Chondrocyte (in vitro differentiated cells): ENCODE measurements at places on chromosomes 5 and 9. TPM values are rescaled to one million over a fixed set of nuclear protein-coding genes. Genes with fewer than 3 reads are reported as not detected.

Gene HMMR
- total RNA-seq, result 3.7 to 4.2 TPM (median 3.9 TPM) in 3 replicates

Gene PELO
- 133 to 154 TPM (median 134 TPM) in 3 replicates for total RNA-seq

Gene PCDHGA2
- total RNA-seq, result 0.19 to 0.30 TPM (median 0.23 TPM) in 3 replicates

Gene CACFD1
- total RNA-seq, result 14.4 to 22.3 TPM (median 18.8 TPM) in 3 replicates

Gene PPP2CA
- total RNA-seq, result 109 to 113 TPM (median 113 TPM) in 3 replicates

Gene CD72
- 0.51 to 1.1 TPM (median 1.1 TPM) in 3 replicates for total RNA-seq

Gene CERT1
- total RNA-seq, result 28.8 to 36.5 TPM (median 36.2 TPM) in 3 replicates

Gene ZDHHC11B
- total RNA-seq, result 0.17 TPM in 1 of 3 replicates, not detected in the others

Gene NR6A1
- total RNA-seq, result 0.39 to 0.77 TPM (median 0.56 TPM) in 3 replicates

Gene PCDHA1
- total RNA-seq, result not detected in 3 replicates

Gene FOXD4L3
- 0.41 TPM in 1 of 3 replicates, not detected in the others for total RNA-seq

DNA sequence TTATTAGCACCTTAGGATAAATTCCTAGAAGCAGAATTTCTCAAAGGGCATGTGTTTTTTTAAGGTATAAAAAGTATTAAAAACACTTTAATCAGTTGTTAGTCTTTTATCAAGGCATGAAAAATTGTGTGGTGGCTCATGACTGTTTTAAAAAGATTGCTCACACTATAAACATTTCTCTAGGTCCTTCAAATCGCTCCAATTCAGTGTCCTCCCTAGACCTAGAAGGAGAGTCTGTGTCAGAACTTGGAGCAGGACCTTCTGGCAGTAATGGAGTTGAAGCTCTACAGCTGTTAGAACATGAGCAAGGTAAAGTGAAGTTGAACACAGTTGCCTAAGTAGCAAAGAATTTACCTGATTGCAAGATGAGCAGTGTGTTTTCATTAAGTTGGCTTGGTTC lies 62.0 kb downstream of the GAPVD1 start:
- H3K36me3 ChIP-seq, result peaks cover 19% of the 10 kb centered on the region
- no peak overlapping the region for H3K27ac ChIP-seq
- H3K4me1 ChIP-seq, result no peaks in the 10 kb centered on the region
- DNase-seq, result no peak

- peaks cover 37% of the 10 kb centered on the region for H3K4me1 ChIP-seq
- no peak for DNase-seq
These were observed 3.8 kb upstream of the GGTA1 start for GRCh38 chr9:121503444-121503843.

GRCh38 chr9:89137542-89138462 lies 40.8 kb downstream of the SHC3 start:
- H3K27me3 ChIP-seq, result no peaks in the 10 kb centered on the region
- H3K27ac ChIP-seq, result peak overlapping the region; percentile 93
- DNase-seq, result no peak
- no peak overlapping the region for H3K4me3 ChIP-seq
- H3K4me1 ChIP-seq, result peaks cover 20% of the 10 kb centered on the region
- H3K36me3 ChIP-seq, result no peaks in the 10 kb centered on the region

DNA sequence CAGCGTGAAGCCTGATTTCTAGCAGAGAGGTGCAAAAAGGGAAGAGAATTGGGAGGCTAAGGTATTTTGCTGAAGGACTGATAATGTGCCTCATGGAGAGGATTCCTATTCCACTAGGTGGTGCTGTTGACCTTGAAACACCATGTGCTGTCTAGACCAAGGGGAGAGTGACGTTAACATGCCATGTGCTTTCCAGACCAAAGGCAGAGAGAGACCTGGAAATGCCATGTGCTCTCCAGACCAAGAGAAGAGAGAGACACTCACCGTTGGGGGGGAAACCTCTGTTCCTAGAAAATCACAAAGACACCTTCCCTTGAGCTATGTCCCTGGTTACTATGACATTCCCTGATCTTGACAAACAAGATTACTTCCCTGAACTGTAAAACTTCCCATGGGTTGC lies 286.0 kb upstream of the TUSC1 start:
- no peak overlapping the region for H3K4me3 ChIP-seq
- no peaks in the 10 kb centered on the region for H3K36me3 ChIP-seq
- no peaks in the 10 kb centered on the region for H3K27me3 ChIP-seq
- DNase-seq, result no peak
- no peak overlapping the region for H3K27ac ChIP-seq
- peaks cover 3% of the 10 kb centered on the region for H3K4me1 ChIP-seq

DNA sequence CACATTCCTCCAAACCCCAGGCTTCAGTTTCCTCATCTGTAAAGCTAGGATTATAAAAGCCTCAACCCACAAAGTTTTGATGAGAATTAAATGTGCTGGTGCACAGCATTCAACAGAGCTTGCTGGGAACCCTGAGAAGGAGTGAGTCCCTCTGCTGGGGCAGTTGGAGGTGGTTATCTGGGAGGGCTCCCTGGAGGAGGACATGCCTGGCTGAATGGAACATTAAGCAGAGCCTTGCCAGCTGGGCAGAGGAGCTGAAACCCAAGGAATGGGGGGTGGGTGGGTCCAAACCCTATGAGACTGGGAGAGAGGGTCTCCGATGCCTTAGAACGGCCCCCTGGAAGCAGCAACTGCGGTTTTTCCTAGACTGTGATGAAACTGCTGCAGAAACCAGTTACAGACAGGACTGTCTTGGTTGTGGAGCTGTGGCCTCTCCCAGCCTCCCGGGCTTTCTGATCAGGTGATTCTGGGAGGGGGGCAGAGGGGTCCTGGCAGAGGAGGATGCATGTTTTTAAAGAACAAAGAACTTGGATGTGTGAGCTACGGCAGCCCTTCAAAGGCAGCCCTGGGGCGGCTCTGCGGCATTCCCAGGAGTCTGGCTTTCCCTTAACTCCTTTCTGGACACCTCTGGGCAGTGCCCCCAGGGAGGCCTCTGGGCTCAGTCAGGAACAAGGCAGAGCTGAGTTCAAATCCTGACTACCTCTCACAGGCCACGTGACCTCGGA lies 20.8 kb downstream of the FIBCD1 start:
- no peak overlapping the region for H3K4me3 ChIP-seq
- DNase-seq, result no peak
- peaks cover 4% of the 10 kb centered on the region for H3K36me3 ChIP-seq
- peaks cover 1% of the 10 kb centered on the region for H3K4me1 ChIP-seq
- no peak overlapping the region for H3K27ac ChIP-seq
- H3K27me3 ChIP-seq, result peaks cover 5% of the 10 kb centered on the region

GRCh38 chr5:78997090-78997489 lies 12.0 kb upstream of the ARSB start:
- no peak overlapping the region for H3K27ac ChIP-seq
- DNase-seq, result no peak
- H3K27me3 ChIP-seq, result no peaks in the 10 kb centered on the region
- H3K4me3 ChIP-seq, result no peak overlapping the region
- peaks cover 24% of the 10 kb centered on the region for H3K4me1 ChIP-seq

DNA sequence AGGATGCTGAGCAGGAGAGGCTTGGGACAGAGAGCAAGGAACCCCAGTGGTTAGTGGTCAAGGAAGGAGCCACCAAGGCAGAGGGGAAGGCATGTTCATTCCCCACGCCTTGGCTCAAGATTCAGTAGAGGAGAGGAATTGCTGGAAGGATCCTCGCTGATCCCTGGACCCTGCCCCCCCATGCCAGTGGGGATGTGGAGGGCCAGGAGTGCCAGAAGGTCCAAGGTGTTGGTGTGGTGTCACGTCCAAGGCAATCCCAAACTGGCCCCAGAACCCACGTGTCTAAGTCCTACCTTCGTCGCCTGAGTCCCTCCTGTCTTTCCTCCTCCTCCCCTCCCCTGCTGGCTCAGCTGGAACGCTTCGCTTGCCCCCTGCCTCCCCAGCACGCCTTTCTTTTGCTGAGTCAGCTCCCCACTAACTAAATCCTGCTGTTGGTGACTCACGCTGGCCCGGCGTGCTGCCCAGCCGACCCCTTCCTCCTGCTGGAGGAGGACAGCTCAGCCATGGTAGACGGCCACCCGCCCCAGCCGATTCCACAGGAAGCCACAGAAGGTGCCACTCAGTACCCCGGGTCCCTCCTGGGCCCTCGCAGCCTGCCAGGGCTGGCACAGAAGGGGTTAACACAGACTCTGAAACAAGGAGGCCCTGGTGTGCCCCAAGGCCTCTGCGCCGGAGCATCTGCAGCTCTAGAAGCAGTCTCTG lies 37.6 kb upstream of the ORM1 start:
- H3K27me3 ChIP-seq, result no peaks in the 10 kb centered on the region
- H3K36me3 ChIP-seq, result peaks cover 15% of the 10 kb centered on the region
- peak overlapping the region; percentile 87 for H3K27ac ChIP-seq
- DNase-seq, result peak; percentile 94
- peaks cover 54% of the 10 kb centered on the region for H3K4me1 ChIP-seq

- DNase-seq, result no peak
- peak overlapping the region; percentile 94 for H3K27ac ChIP-seq
- no peaks in the 10 kb centered on the region for H3K36me3 ChIP-seq
- H3K4me3 ChIP-seq, result no peak overlapping the region
These were observed 78.5 kb downstream of the ZNF618 start for GRCh38 chr9:113954591-113954990.

GRCh38 chr5:170752257-170753215 lies 31.0 kb upstream of the GABRP start:
- peaks cover 6% of the 10 kb centered on the region for H3K27me3 ChIP-seq
- peaks cover 35% of the 10 kb centered on the region for H3K4me1 ChIP-seq
- no peak overlapping the region for H3K27ac ChIP-seq
- H3K4me3 ChIP-seq, result no peak overlapping the region
- H3K36me3 ChIP-seq, result no peaks in the 10 kb centered on the region

GRCh38 chr9:109729513-109729912 lies 50.5 kb upstream of the PALM2AKAP2 start:
- no peaks in the 10 kb centered on the region for H3K27me3 ChIP-seq
- no peak for DNase-seq
- H3K4me3 ChIP-seq, result no peak overlapping the region
- no peaks in the 10 kb centered on the region for H3K36me3 ChIP-seq
- peaks cover 32% of the 10 kb centered on the region for H3K4me1 ChIP-seq

DNA sequence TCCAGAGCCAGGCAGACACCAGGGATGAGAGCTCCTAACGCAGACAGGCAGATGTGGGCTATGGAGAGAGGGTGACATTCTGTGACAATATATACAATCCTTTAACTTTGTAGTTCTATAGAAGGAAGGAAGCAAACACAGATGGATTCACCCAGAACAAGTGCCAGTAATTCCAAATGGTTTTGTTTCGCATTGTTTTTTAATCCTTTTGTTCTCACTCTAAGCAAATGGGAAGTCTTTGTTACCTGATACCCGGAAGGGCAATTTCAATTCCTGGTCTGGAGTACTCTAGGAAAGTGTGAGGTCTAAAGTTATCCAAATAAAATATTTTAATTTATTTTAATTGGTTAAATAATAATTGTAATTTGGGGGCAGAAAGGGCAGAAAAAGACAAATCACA lies 2.5 kb downstream of the FRMD3 start:
- no peak overlapping the region for H3K4me3 ChIP-seq
- H3K4me1 ChIP-seq, result peaks cover 14% of the 10 kb centered on the region
- no peak overlapping the region for H3K27ac ChIP-seq
- DNase-seq, result no peak

GRCh38 chr5:17113174-17113958 lies 104.1 kb upstream of the BASP1 start:
- H3K36me3 ChIP-seq, result no peaks in the 10 kb centered on the region
- no peak overlapping the region for H3K4me3 ChIP-seq
- DNase-seq, result no peak
- peak overlapping the region; percentile 88 for H3K27ac ChIP-seq
- peaks cover 40% of the 10 kb centered on the region for H3K4me1 ChIP-seq

- no peak overlapping the region for H3K27ac ChIP-seq
- no peaks in the 10 kb centered on the region for H3K27me3 ChIP-seq
- peaks cover 8% of the 10 kb centered on the region for H3K4me1 ChIP-seq
- DNase-seq, result no peak
These were observed 131.1 kb upstream of the ZNF462 start for GRCh38 chr9:106731910-106732309.

DNA sequence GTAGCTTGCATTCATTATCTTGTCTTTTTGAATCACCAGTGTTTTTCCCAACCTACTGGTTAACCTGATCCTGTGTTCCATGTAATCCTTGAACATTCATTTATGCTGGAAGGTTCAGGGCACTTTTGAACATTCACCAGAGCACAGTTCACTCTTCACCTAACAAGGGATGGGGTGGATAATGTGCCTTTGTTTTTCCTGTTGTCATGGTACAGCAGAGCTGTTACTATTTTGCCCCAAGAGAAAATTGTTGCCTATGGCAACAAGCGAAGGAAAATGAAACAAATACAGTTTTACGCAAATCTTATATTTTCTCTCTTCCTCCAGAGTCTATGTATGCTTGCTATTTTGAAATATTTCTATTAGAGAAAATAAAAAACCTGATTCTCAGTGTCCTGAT lies 60.3 kb upstream of the RIOK2 start:
- no peak overlapping the region for H3K4me3 ChIP-seq
- H3K4me1 ChIP-seq, result no peaks in the 10 kb centered on the region
- H3K36me3 ChIP-seq, result peaks cover 10% of the 10 kb centered on the region
- no peak for DNase-seq
- H3K27ac ChIP-seq, result no peak overlapping the region
- H3K27me3 ChIP-seq, result no peaks in the 10 kb centered on the region

- H3K4me1 ChIP-seq, result peaks cover 33% of the 10 kb centered on the region
- DNase-seq, result no peak
- peaks cover 1% of the 10 kb centered on the region for H3K36me3 ChIP-seq
- no peaks in the 10 kb centered on the region for H3K27me3 ChIP-seq
- H3K4me3 ChIP-seq, result no peak overlapping the region
These were observed 15.9 kb downstream of the PLPP1 start for GRCh38 chr5:55518831-55519390.

GRCh38 chr5:75707911-75708509 lies 9.2 kb downstream of the POC5 start:
- no peak for DNase-seq
- H3K36me3 ChIP-seq, result peaks cover 6% of the 10 kb centered on the region
- H3K4me1 ChIP-seq, result no peaks in the 10 kb centered on the region
- no peak overlapping the region for H3K27ac ChIP-seq
- no peak overlapping the region for H3K4me3 ChIP-seq

- peaks cover 22% of the 10 kb centered on the region for H3K36me3 ChIP-seq
- no peak for DNase-seq
- no peaks in the 10 kb centered on the region for H3K4me1 ChIP-seq
- no peak overlapping the region for H3K4me3 ChIP-seq
- peaks cover 7% of the 10 kb centered on the region for H3K27me3 ChIP-seq
- H3K27ac ChIP-seq, result no peak overlapping the region
These were observed 27.6 kb downstream of the CYSTM1 start for GRCh38 chr5:140202610-140203009.

GRCh38 chr5:91690921-91691320 lies 307.8 kb upstream of the ARRDC3 start:
- no peak for DNase-seq
- no peaks in the 10 kb centered on the region for H3K27me3 ChIP-seq
- H3K27ac ChIP-seq, result no peak overlapping the region
- H3K36me3 ChIP-seq, result no peaks in the 10 kb centered on the region
- H3K4me1 ChIP-seq, result peaks cover 6% of the 10 kb centered on the region

GRCh38 chr9:4596165-4596922 lies 65.8 kb upstream of the PLPP6 start:
- peaks cover 5% of the 10 kb centered on the region for H3K36me3 ChIP-seq
- DNase-seq, result no peak
- no peak overlapping the region for H3K4me3 ChIP-seq
- peaks cover 7% of the 10 kb centered on the region for H3K27me3 ChIP-seq
- no peak overlapping the region for H3K27ac ChIP-seq

- no peaks in the 10 kb centered on the region for H3K27me3 ChIP-seq
- H3K27ac ChIP-seq, result no peak overlapping the region
- no peaks in the 10 kb centered on the region for H3K36me3 ChIP-seq
- H3K4me1 ChIP-seq, result peaks cover 51% of the 10 kb centered on the region
- no peak overlapping the region for H3K4me3 ChIP-seq
These were observed 2.4 kb upstream of the IL7R start for GRCh38 chr5:35854248-35854647.
